Activated T-helper 2 cell treated with anti-CD3 and anti-CD28 coated beads, Interferon-gamma antibody, Interleukin-2, Interleukin-4, amounts not matched to agents 10 μg/mL and 5 μg/mL and 100 μg/mL, durations not matched to agents 14 hours and 24 hours and 36 hours (primary cell): ENCODE measurements at places on chromosomes 3 and 15. TPM values are rescaled to one million over a fixed set of nuclear protein-coding genes. Genes with fewer than 3 reads are reported as not detected.

The CACNA2D3 gene
- total RNA-seq, result not detected in 2 replicates

The BAHD1 gene
- 26.5 and 26.7 TPM in 2 replicates for total RNA-seq

The GAP43 gene
- total RNA-seq, result not detected in 2 replicates

The GUCA1C gene
- not detected in 2 replicates for total RNA-seq

The UNC13C gene
- total RNA-seq, result not detected in 2 replicates

The NIT2 gene
- 73.0 and 73.7 TPM in 2 replicates for total RNA-seq

The FGF12 gene
- not detected in 2 replicates for total RNA-seq

The VILL gene
- total RNA-seq, result 11.8 and 12.8 TPM in 2 replicates

GRCh38 chr3:59766200-59766872, 716.5 kb upstream of the CFAP20DC start:
- no peak overlapping the region for H3K4me3 ChIP-seq
- H3K27me3 ChIP-seq, result no peaks in the 10 kb centered on the region
- H3K4me1 ChIP-seq, result peaks cover 20% of the 10 kb centered on the region
- no peak for DNase-seq
- H3K27ac ChIP-seq, result no peak overlapping the region

GRCh38 chr15:63417721-63418120, 36.1 kb upstream of the CA12 start:
- peaks cover 1% of the 10 kb centered on the region for H3K4me1 ChIP-seq
- no peak overlapping the region for H3K27ac ChIP-seq
- H3K4me3 ChIP-seq, result no peak overlapping the region

DNA sequence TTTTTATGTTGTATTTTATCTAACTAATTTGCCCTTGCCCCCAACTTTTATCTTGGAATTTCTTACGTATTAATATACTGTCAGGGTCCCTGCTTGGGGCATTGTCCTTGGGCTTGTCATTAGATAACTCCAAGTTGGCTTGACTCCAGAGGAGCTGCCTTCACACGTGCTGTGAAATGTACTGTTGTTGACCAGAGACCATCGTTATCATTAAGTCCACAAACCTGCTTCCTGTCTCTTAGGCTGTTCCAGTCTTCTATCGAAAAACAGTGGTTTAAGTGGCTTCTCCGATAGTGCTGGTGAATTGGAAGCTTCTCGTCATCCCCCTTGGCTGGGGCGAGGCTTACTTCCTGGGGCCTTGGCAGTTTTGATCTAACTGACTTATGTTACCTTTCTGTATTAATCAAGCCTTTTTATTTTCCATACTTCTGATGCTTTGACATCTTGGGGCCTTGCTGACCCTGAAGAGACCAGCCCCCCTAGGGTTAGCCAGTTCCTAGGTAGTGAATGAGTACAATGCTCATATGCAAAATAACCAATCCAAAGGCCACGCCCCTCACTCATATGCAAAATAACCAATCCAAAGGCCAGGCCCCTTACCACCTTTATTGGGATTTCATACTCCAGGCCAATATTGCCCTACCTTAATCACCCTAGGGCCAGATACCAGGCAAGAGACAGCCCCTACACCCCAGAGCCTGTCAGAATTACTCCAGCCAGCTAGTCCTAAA, 164.5 kb downstream of the IGF1R start:
- peaks cover 11% of the 10 kb centered on the region for H3K36me3 ChIP-seq
- no peak for DNase-seq
- no peak overlapping the region for H3K4me3 ChIP-seq
- no peak overlapping the region for H3K27ac ChIP-seq
- H3K4me1 ChIP-seq, result no peaks in the 10 kb centered on the region
- no peaks in the 10 kb centered on the region for H3K27me3 ChIP-seq

DNA sequence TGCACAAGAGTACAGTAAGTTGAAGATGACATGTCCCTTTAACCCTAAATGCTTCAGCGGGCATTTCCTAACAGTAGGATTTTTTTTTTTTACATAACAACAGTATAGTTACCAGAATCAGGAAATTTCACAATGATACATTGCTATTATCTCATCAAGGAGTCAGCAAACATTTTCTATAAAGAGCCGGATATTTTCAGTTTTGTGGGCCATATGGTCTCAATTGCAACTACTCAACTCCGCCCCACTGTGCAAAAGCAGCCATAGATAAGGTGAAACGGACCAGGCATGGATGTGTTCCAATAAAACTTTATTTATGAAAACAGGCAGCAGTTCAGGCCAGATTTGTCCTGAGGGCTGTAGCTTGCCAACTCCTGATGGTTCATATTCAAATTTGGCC, 130.6 kb downstream of the SMAD6 start:
- no peaks in the 10 kb centered on the region for H3K36me3 ChIP-seq
- no peak overlapping the region for H3K27ac ChIP-seq
- H3K4me1 ChIP-seq, result no peaks in the 10 kb centered on the region
- H3K4me3 ChIP-seq, result no peak overlapping the region
